ENCODE measurements at places on chromosomes 2 and 18.

DNA sequence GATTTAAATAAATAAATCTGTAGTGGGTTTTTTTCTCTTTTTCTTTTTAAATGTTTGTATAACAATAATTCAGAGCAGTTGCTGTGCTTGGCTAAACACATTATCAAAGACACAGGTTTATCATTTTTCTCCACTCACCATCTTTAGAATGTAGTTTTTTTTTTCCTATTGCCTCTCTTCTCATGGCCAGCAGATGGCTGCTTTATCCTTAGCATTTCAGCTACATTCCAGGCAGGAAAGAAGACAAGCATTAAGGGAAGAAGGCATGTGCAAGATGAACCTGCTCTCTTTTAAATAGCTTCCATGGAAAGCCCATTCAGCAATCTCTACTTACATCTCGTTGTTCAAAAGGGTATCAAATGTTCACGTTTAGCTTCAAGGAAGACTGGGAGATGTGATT lies 42.6 kb downstream of the ARHGAP15 start:
- no peak for DNase-seq

GRCh38 chr2:68762665-68763064 lies 28.1 kb downstream of the ARHGAP25 start:
- DNase-seq, result no peak

GRCh38 chr18:22883179-22883578 lies 49.9 kb upstream of the RBBP8 start:
- DNase-seq, result no peak

DNA sequence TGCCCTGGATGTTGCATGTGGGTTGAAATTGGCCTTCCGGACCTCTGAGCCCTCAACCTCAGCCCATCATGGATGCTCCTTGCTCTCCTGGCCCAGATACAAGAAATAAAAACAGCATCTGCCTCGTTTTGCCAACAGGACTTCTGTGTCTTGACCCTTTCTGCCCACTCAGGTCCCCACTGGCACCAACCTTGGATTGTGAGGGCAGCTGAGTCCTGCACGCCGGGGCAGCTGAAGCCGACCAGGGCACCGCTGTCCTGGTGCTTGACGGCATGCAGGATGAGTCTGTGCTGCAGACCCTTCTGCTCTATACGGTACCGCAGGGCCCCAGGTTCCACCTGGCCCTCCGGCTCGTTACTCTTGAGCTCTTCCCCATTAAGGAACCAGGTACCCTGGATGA lies 4.7 kb downstream of the OBSL1 start:
- no peak for DNase-seq

DNA sequence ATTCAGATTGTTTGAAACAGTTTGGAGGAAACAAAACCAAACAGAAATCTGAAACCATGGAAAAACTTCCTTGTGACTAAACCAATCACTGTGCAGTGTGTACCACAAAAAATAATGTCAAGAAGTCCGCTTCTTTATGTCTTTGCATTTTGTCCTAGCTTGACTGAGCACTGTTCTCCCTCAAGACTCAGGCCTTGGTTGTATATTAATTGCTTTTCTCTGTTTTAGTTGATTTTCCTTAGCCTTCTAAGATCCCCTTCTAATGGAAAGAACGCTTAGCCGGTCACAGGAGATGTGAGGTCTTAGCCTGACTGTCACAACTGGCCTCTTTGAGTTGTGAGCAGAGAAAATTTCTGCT lies 56.6 kb downstream of the LCLAT1 start:
- no peak for DNase-seq

DNA sequence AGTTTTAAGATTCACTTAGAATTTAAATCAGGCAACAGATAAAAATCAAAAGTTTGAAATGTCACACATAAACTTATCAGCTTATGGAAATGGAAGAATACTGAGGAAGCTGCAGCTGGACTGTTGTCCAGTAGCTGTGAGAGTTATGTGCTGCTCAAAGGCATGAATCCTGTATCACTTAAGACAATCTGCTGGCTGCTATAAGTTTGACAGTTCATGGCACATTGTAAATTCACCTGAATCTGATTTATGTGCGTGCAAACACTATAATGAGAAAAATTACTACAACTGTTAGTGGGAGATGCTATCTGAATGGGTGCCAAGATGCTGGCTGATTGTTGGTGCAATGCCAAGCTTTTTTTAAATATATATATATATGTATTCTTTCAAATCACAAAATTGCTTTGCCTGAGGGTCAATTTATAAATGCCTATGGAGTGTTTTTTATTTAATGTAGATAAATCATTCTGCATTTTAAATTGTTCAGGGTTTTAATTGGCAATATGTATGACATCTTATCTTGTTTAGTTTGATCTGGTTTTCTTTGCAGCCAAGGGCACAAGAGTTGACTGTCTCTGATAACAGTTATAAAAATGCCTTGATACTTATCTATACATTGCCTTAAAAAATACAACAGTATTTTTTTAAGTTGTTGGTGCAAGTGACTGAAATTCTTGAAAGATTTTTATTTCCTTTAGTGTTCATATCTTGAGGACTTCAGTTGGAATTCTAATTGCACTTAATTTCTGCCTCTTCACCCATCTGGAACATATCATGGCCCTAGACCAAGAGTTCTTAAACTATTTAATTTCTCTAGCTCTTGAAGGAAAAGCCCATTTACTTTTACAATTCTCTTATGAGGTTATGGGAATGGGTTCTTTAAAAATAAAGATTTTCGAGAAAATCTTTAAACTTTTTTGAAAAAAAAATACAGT lies 48.7 kb downstream of the CAVIN2 start:
- DNase-seq, result no peak

DNA sequence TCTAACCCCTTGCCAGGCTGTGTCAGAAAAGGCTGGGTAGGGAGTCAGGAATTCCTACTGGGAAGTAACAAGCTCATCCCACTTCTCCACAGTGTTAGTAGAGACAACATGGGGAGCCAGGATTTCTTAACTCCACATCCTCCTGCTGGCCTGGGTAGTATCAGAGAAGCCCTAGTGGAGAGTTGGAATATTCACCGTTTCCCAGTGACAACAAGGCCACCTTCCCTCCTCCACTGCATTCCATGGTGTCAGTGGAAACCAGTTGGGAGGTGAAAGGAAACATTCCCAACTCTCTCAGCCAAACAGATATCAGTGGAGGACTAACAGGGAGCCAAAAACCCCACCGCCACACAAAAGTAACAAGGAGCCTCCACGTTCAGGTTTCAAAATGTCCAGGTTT lies 41.2 kb downstream of the SRD5A2 start:
- DNase-seq, result no peak

- no peak for DNase-seq
These were observed 16.4 kb downstream of the SMAD7 start for GRCh38 chr18:48934415-48934722.

DNA sequence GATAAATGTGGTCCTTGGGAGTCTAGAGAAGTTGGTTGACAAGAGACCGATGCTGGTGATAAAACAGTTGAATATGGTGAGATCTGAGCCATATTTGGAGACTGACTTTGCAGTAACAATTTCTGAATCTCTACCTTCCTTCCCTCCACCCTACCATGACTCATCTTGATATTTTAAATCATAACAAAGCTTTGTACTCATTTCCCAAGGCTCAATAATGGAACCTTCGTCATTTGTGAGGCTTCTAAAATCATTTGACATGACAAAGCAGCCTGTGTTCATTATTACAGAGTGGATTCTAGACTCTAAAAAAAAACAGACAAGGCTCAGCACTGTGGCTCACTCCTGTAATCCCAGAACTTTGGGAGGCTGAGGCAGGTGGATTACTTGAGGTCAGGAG lies 38.5 kb upstream of the PDCL3 start:
- DNase-seq, result no peak

DNA sequence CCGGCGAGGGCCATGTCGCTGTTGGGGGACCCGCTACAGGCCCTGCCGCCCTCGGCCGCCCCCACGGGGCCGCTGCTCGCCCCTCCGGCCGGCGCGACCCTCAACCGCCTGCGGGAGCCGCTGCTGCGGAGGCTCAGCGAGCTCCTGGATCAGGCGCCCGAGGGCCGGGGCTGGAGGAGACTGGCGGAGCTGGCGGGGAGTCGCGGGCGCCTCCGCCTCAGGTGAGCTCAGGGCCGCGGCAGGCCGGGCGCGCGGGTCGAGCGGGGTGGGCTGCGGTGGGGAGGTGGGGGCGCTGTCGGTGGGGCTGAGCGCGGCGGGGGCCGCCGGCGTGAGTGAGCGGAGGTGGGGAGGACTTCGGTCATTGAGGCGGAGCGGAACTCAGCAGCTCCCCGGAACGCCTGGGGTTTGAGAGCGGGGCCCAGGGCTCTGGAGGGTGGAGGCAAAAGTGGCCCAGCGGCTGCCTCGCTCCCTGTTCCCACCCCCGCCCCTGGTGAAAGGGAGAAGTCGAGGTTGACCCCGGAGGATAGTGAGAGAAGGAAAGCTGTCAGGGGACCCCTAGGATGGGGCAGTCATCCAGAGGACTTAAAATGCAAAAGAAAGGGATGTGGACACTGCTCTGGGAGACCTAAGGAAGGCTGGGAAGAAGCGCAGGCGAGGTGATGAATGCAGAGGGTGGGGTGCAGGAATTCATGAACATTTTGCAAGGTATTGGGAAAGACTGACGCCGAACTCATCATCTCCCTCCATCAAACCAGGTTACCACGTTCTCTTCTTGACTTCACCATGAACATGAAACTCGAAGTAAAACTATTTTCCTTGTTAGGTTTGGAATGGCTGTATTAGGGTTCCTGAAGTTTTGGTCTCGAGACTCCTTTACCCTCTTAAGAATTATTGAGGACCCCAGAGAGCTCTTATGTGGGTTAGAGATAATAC lies 633 bp downstream of the MALT1 start:
- DNase-seq, result no peak

DNA sequence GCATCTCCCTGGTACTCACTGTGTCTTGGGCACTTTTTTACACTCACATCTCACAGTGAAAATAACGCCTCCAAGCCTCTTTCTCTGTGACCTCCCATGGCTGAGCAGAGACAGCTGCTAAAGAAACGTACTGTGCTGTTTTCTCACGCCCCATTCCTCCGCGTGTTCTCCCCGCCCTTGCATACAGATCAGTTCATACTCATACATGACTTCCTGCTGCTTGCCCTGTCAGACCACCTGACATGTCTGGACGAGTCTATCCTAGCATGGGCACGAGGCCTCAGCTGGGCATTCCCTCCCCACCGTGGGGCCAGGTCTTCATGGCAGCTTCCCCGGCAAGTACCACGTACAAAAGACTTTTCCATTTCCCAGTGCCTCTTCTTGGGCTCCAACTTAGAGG lies 21.2 kb upstream of the IL1A start:
- no peak for DNase-seq

GRCh38 chr2:13681936-13682335 lies 950.6 kb upstream of the LRATD1 start:
- DNase-seq, result no peak

GRCh38 chr2:36963106-36963505 lies 3.2 kb downstream of the STRN start:
- no peak for DNase-seq

DNA sequence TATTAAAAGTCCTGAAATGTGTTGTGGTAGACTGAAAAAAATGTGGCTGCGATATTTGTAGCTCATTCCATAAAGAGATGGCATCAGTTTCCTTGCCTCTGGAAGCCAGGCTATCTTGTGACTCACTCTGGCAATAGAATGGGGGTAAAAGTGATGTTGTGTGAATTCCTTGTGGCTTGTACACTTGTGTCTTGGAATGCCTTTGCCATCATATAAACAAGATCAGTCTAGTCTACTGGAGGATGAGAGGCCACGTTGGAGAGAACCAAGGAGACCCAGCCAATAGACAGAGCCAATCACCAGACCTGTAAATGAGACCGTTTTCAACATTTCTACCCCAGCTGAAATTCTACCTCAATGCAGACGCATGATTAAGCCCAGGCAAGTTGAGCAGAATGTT lies 254.1 kb downstream of the TRIB2 start:
- no peak for DNase-seq

DNA sequence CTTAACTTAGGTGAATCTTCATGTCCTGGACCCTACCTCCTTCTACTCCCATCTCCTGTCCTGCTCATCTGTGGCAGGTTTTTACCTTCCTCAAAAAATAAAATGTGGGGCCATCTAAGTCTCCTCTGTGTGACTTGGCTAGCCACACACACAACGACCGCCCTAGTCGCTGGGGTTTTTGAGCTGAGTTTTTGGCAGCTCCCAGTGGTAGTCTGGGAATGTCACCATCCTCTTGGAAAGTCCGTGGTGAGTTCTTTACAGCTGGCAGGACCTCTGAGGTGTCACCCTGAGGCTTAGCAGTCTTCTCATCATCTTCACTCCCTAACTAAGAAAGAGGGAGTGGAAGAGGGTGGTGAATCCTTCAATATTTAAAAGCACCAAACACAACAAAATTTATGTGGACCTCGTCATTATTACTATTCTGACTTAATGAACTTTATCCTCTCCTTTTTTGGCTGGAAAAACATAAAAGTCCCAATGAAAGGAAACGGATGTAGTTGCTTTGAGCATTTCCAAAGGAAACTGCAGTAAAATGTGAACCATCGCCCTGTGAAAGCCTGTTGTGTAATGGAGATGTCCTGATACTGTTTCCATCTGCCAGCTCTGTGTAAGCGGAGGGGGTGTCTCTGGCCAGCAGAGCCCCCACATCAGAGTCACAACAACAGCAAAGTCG lies 78.6 kb downstream of the VAPA start:
- DNase-seq, result no peak

DNA sequence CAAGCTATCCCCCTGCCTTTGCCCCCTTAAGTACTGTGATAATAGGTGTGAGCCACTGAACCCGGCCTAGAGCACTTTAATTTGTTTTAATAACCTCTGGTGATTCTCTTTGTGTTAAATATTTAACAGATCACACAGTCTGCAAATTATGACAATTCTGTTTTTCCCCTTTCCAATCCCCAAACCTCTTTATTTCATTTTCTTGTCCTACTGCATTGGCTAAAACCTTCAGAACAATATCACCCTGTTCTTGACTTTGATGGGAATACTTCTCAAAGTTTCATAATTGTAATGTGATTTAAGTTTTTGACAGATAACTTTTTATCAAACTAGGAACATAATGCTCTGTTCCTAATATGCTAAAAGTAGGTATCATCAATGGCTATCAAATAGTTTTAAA lies 44.5 kb downstream of the USP37 start:
- DNase-seq, result no peak

DNA sequence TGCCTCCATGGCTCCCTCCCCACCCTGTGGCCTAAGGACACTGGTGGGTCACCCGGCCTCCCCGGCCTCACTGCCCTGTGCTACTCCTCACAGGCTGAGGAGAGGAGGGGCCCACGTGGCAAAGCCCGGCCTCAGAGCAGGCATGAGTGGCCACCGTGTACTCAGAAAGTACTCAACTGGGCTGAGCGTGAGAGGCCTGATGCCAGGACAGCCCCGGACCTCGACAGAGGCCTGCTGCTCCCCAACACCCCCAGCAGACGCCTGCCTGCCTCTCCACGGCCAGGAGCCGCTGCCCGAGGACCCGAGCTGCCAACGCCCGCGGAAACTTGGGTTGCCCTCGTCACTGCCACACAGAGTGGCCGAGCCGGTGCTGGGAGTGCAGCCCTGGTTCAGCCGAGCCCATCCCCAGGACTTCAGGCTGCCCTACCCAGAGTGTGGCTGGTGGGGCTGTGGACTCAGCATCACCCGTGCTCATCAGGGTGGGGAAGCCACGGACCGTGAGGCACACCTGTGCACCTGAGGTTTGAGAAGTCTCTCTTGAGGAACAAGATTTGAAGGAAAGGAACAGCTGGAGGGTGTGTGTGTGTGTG lies 59.3 kb downstream of the CENPO start:
- DNase-seq, result no peak

Measured in stimulated activated CD8-positive, alpha-beta memory T cell treated with anti-CD3 and anti-CD28 coated beads, Interleukin-7, amount 100 ng/mL, for 48 hours (primary cell).